ENCODE measurements at places on chromosomes 11 and 22.

DNA sequence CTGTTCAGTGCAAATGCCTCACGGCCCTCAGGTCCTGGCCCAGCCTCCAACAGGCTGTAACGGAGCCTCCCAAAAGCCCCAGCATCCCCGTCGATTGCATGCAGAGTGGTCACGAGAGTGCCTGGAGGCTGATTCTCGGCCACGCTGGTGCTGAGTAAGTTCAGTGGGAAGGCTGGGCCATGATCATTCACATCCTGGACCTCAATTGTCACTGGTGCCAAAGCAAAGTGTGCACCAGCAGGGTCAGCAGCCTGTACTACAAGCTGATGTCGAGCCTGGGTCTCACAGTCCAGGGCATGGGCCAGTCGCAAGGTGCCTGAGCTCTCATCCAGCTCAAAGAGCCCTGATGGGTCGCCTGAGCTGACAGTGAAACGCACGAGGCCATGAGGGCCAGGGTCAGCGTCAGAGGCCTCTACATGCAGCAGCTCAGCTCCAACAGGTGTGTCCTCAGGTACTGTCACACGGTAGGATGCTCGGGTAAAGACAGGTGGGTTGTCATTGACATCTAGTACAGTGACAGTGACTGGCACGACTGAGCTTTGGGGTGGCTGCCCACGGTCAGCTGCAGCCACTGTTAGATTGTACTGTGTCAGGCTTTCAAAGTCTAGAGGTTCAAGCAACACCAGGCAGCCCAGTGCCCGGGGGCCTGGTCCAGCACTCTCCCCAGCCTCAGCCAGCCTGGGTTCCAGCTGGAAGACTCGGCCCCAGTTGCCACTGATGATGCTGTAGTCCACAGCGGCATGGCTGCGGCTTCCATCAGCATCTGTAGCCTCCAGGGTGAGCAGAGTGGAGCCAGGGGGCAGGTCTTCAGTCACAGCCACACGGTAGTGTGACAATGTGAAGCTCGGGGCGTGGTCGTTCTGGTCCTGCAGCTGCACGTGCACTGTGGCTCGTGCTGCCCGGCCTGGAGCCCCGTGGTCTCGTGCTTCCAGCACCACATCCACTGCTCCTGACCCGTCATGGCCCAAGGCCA, 4.5 kb upstream of the TPP1 start:
- DNase-seq: no peak

DNA sequence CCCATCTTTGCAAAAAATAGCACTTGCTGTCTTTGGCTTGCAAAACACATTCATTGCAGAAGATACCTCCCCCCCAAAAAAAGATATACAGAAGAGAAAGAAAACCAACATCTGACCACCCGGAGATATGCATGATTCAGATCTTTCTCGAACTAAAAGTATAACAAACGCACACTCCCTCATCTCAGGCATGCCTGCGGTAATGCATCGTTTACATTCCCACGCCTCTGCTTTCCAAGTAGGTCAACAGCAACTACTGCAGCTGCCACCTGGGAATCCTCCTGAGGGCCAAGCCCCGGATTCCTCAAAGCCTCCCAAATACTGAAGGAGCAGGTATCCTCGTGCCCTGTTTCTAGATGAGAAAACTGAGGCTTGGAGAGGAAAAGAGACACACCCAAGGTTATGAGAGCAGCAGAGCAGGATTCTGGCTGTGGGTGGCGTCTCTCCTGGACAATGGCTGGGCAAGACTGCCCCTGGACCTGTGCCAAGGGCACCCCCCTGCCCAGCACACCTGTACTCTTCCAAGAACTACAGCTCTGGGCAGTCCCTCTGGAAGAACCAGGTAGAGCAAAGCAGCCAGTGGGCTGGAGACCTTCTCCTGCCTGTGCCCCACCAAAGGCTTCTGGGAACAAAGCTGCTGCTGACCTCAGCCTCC, 38.1 kb downstream of the NUP50 start:
- no peak for DNase-seq

GRCh38 chr11:79482800-79483199, 42.0 kb upstream of the TENM4 start:
- DNase-seq: no peak

DNA sequence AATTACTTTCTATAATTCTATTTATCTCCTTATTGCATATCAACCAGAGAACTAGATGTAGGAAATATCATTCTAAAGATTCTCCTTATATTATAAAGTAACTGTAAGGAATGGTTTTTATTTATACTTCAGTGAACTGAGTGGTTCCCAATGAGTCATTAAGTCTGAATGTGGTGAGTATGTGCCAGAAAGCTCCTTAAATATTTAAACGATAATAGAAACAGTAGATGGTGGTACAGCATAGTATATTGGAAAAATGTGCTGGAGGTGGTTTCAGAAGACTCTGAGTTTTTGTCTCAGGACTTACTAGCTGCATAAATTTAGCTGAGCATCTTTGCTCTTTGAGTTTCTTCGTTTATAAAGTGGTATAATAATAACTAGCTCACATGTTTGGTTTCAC, 653.5 kb downstream of the FAM181B start:
- no peak for DNase-seq

GRCh38 chr11:1829039-1829820, 5.6 kb upstream of the SYT8 start:
- DNase-seq: no peak

DNA sequence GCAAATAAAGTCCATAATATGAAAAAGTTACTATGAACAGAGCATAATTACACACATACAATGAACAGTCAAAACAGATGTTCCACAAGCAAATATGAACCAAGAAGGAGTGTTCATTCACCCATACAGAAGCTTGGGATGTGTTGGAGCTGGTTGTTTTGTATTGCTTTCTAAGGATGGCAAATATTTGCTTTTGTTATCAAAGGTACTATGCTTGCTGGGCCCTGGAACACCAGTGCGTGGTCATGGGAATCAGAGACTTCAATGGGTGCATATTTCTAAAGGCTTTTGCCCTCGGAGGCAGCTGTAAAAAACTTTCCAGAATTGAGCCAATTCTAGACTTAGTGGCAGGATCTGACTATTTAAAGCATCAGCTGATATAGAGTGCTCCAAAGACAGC, 85.1 kb downstream of the BARX2 start:
- DNase-seq: no peak

DNA sequence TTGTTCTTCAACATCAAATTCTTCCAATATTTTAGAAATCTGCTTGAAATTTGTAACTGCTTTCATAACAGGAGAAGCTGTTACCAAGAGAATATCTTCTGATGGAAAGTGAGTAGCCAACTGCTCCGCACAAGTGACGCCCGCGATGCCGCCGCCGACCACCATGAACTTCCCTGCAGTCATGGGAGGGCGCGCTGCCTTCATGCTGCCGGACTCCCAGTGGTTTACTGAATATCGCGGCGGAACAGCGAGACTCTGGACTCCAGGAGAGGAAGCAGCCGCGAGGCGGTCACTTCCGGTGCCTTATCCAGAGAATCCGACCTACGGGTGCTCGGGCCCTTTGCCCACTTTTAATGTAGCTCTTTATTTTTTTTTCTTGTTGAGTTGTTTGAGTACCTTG, 190.6 kb downstream of the GUCY1A2 start:
- DNase-seq: no peak

DNA sequence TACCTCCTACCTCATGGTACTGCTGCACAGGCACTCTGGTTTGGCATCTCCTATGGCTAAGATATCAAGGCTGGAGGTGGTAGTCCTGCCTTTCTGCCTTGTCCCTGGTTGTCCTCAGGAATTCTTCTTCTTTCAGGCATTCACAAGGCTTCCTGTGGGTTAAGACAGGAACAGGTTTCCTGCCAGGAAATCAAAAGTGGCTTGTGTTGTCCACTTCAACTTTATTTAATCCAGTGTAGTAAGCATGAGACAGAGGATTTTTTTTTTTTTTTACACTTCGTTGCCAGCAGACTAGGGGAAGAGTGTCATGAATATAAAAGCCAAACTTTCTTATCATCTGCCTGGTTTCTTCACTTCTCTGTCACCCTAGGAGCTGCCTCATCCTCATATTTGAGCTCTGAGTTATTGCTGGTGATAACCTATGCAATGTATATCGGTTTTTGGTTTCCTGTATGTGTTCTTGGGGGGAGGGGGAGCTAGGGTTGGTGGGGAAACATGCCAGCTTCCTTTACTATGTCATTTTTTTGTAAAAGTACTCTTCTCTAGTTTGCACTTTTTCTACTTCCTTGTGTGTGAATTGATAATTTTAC, 50.2 kb downstream of the XKR3 start:
- DNase-seq: no peak

GRCh38 chr22:45192701-45193187, 29.0 kb downstream of the NUP50 start:
- DNase-seq: no peak

DNA sequence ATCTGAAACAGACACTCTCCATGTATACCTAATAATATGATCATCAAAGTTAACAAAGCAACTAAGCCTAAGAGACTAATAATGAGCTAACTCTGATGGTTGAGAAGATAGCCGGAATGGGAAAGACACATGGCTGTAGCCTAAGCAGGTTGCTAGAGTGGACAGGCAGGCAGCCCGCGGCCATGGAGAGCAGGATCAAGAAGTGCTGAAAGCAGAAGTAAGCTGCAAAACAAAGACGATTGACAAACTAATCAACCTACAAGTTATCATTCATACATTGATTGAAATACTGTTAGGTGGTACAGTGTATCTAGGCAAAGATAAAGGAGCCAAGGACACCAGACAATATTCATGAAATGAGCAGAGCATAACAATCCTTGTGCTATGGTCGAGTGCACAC, 29.3 kb downstream of the SLN start:
- no peak for DNase-seq

GRCh38 chr22:23754220-23754919, at the start of gene VPREB3:
VPREB3 (minus strand) TSS chr22:23754425; CDS start chr22:23754363, 62 bp downstream.
- DNase-seq: no peak

DNA sequence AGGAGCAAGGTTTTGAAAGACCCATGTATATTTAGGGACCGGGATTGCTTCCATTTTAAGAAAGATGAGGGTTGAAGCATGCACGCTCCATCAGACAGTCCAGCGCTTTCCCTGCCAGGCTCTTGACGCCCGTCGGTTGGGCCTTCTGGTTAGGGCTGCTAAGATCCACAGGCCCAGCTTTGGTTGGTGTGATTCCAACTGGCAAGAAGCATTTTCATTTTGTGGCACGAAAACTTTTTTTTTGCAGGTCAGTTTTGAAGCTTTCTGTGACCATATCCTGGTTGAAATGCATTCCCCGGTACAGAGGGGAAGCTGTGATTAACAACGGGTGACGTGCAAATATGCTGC, 34.3 kb upstream of the MPPED1 start:
- DNase-seq: no peak

DNA sequence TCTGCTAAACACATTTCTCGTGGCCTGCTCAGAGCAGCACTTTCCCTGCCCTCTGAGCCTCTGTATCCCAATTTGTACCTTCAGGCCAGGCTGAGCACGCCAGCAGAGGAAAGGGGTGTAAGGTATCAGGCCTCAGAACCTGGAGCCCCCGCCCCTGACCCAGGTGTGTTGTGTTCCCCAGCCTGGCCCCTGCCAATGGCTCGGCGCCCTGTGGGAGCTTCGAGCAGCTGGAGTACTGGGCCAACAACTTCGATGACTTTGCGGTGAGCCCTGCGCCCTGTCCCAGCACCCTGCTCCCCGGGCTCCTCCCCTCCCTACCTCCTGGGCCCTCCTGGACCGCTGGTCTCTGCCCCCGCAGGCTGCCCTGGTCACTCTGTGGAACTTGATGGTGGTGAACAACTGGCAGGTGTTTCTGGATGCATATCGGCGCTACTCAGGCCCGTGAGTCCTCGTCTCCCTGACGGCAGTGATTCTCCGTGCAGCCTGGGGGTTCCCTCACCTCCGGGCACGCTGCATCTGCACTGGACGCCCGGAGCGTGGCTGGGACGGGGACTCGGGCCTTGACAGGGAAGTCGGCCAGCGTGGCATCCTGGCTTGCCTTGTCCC, 36.9 kb downstream of the TPCN2 start:
- DNase-seq: no peak

DNA sequence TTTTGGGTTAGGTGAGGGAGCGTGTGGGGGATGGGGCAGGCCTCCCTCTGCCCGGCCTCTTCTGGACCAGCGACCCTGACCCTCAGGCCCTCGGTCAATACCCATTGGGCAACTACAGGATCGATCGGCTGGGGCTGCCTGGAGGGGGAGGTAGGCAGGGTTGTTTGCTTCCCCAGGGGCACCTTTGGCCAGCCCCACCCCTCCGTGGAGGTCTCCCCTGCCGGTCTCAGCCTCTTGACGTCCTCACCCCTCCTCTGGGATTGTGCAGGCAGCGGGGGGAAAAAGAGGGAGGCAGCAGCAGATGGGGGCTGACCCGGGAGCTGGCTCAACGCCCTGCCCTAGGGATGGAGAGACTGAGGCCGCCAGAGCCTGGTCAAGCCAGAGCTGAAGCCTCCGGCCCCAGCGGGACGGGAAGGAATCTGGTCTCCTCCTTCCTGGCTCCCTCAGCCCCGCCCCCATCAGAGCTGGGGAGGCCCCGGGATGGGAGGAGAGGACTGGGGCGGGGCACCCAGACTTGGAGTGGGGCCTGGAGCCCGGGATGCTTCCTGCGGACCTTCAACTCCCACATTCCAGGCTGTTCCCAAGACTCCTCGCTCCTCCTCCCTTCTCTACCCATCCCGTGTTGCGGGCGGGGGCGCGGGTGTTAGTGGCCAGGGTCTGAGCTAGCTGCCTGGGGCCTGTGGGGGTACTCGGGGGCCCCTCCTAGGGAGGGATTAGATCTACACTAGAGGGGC, 14.4 kb upstream of the CDC42EP1 start:
- no peak for DNase-seq

- peak; percentile 4 for DNase-seq
Observed at GRCh38 chr11:7020183-7020917, at the start of the genes NLRP14 and ZNF214. NLRP14 (plus strand) TSS chr11:7020479; CDS start chr11:7038587, 18,108 bp downstream. ZNF214 (minus strand) TSS chr11:7020346; CDS start chr11:7002835, 17,511 bp downstream.

DNA sequence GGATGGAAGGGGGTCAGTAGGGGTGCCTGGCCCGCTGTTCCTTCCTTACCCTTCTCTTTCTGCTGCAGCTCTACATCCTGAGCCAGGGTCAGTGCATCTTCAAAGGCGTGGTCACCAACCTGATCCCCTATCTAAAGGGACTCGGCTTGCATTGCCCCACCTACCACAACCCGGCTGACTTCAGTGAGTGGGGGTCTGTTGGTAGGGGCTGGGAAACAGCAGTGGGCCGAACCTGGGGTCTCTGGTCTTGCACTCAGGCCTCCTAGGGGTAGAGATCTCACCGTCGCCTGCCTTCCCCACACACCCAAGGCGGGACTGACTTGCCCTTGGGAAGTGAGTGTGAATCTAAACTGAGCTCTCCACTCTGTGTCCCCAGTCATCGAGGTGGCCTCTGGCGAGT, 7.6 kb downstream of the ABCG4 start:
- no peak for DNase-seq

GRCh38 chr11:125797641-125798040, 9.7 kb downstream of the PATE3 start:
- no peak for DNase-seq

DNA sequence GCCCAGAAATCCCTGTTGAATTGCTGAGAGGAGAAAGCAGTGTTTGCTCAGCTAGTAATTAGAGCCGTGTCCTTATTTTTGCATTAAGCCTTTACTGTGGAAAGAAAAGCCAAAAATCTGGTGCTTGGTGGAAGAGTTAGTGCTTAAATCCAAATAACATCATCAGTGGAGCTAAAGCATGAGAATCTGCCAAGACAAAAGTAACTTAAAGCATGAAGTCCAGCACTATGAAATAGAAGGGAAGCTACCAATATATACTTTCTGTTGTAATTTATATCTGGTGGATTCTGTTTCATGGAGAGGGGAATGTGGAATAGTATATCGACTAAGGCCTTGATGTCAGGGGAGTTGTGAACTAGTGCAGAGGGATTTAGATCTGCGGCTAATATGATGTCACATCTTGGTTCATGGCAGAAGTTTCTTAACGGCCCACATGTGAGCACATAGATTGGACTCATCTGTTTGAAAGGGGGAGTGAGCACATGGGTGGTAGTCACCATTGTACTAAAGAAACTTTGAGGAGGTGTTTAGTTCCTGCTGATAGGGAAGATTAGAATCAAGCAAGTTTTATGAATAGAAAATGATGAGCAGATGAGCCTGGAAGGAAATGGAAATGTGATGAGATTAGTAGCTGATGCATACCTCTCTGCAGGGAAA, 224.4 kb upstream of the MTNR1B start:
- DNase-seq: no peak
